ENCODE measurements at places on chromosomes 5 and 9.

- DNase-seq: no peak
These were observed 268.2 kb downstream of the BRINP1 start for GRCh38 chr9:119101048-119101447.

DNA sequence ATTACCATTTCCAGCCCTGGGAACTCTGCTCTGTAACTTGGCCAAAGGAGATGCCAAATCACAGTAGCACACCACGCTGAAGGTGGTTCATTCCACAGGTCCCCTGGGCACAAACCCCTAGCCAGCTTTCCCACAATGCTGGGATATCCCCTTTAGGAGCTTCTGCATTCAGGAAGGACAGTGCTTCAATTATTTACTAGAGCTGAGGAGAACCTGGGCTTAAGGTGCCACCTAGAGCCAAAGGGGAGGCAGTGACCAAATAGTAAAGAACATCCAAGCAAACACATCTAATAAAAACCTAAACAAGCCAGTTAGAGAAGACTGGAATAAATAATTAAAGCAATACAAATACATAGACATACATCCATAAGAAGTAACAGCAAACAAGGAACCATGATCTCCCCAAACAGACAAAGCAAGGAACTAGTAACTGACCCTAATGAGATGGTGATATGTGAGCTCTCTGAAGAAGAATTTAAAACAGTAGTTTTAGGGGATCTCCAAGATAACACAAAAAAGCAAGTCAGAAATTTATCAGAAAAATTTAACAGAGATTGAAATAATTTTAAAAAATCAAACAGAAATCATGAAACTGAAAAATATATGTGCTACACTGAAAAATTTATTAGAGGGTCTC lies 14.6 kb downstream of the KIF4B start:
- no peak for DNase-seq

DNA sequence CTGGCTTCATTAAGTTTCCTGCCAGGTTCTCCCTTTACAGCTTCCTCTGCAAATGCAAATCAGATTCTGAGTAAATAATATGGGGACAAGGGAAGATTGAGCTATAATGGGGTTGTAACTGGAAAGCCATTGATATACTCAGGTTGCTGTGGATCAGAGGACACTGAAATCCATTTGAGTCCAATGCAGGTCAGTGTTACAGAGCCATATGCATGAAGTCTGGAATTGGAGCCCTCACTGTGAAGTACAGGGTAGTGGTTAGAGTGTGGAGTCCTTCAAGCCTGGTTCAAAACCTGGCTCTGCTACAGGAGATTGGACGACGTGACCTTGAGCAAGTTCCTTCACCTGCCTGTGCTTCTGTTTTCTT lies 48.7 kb downstream of the TIMD4 start:
- no peak for DNase-seq

GRCh38 chr9:1216532-1216931 lies 166.4 kb downstream of the DMRT2 start:
- DNase-seq: no peak

GRCh38 chr5:174303035-174303434 lies 257.5 kb downstream of the NSG2 start:
- DNase-seq: no peak

DNA sequence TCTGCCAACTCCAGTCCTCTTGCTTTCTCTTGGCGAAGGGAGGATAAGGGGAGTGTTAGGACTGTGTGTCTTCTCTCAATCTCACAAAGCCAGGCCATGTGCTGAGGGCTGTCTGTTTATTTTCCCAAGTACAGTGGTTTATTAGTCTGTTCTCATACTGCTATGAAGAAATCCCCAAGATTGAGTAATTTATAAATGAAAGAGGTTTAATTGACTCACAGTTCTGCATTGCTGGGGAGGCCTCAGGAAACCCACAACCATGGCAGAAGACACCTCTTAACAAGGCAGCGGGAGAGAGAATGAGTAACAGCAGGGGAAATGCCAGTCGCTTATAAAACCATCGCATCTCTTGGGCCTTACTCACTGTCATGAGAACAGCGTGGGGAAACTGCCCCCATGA lies 36.2 kb upstream of the CKS2 start:
- no peak for DNase-seq

- DNase-seq: no peak
These were observed 348.1 kb upstream of the WWC1 start for GRCh38 chr5:167943343-167943742.

GRCh38 chr5:147517383-147517782 lies 7.5 kb upstream of the DPYSL3 start:
- DNase-seq: no peak

GRCh38 chr9:136978073-136978864 lies 965 bp downstream of the PTGDS start:
- peak; percentile 75 for DNase-seq

- no peak for DNase-seq
These were observed 51.2 kb downstream of the DIAPH1 start for GRCh38 chr5:141567513-141568117.

- no peak for DNase-seq
These were observed 55.0 kb downstream of the WWC1 start for GRCh38 chr5:168346417-168346816.

DNA sequence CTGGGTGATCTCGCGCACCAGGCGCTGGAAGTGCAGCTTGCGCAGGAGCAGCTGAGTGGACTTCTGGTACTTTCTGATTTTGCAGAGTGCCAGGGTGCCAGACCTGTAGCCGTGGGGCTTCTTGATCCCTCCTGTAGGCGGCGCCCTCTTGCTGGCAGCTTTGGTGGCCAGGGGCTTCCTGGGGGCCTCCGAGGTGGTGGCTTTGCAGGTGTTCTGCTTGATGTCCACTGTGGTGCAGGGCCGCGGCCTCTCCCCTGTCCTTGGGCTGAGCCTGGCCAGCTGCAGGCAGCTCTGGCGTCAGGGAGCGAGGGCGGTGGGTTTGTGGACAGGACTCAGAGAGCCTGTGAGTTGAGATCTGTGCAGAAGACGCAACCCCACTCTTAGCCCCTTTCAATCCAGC lies 36.1 kb downstream of the TAF11L14 start:
- DNase-seq: no peak

GRCh38 chr5:156405988-156406387 lies 79.0 kb downstream of the SGCD start:
- DNase-seq: no peak

- no peak for DNase-seq
These were observed 701 bp upstream of the LMX1B start for GRCh38 chr9:126612813-126613641.

DNA sequence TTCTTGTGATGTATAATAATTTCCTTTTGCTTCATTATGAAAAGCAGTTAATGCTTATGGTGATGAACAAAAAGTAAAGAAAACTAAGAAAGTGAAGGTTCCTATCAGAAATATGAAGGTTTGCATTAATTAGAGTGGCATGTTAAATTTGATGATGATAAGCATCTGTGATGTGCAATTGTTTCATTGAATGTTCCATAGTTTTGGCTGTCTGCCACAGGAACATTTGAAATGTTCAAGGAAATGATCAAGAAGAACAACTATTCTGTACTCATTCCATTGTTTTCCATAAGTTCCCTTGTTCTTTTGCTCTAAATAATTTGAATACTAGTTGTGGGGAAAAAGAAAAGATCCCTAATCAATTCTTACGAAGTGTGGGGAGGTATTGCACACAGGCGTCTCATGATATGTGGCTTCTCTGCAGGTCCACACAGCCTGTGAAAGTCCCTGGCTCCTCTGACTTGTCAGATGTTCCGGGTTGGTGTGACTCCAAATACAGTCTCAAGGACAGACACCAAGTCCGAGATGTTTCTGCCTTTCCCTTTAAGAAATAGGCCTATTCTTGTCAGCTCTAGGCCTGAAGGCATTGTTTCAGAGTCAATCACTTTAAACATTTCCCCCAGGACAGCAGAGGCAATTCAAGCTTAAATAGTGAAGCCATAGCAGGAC lies 152.6 kb upstream of the MAST4 start:
- no peak for DNase-seq

GRCh38 chr9:3931058-3931457 lies 368.8 kb downstream of the GLIS3 start:
- no peak for DNase-seq

- no peak for DNase-seq
These were observed 42.5 kb downstream of the KLF4 start for GRCh38 chr9:107447081-107447480.

DNA sequence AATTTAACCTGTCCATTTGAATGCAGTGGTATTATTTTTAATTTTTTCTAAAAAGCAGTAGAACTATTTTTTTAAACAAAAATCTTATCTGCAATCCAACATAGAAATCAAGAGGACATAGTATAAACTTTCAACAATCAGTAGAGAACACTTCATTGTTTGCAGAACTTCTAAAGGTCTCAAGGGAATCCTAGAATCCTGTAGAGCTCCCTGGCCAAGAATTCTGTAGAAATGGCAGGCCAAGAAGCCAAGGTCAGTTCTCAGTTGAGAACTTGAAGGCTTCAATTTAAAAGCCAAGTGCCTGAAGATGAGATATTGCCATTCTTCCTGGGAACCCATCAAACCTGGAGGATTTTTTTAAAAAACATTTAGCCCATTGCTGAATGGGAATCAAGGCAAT lies 199.2 kb upstream of the KLF4 start:
- no peak for DNase-seq

GRCh38 chr9:87602933-87603643 lies 105.4 kb downstream of the DAPK1 start:
- no peak for DNase-seq

DNA sequence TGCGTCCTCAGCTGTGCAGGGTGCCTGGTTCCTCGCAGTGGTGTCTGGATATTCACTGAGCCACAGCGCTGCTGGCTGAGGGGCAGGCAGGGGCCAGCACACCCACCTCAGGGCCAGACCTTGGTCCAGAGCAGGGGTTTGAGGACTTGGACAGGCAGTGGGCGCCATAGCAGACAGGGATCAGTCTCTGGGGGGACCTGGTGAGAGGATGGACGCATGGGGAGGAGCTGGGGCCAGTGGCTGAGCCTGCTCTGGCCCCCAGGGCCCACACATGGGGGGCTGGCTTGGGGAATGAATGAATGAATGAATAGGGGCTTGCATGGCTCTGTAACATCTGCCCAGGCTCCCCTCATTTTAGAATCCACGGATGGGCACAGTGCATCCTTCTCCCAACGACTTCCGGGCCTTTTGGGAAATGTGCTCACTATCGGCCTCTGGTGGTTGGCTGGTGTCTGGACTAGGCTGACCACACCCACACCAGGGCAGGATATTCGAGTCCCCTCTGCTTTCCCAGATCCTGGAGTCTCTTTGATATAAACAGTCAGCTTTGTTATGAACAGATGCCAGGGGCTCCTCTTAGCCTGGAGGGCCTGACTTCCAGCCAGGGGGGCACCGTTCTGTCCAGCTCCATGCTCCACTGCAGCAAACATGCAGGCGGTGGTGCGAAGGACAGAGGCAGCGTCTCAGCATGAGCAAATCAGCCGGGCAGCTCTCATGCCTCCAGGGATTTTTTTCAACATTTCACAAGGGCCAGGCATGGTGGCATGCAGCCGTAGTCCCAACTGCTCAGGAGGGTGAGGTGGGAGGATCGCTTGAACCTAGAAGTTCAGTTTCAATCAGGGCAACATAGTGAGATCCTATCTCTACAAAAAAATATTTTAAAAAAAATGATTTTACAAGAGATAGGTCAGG lies 62.6 kb downstream of the NEK6 start:
- peak; percentile 47 for DNase-seq

- DNase-seq: no peak
These were observed 45.2 kb upstream of the FCN2 start for GRCh38 chr9:134835448-134835847.

GRCh38 chr9:27205198-27205597 lies 91.8 kb downstream of the EQTN start:
- DNase-seq: no peak

DNA sequence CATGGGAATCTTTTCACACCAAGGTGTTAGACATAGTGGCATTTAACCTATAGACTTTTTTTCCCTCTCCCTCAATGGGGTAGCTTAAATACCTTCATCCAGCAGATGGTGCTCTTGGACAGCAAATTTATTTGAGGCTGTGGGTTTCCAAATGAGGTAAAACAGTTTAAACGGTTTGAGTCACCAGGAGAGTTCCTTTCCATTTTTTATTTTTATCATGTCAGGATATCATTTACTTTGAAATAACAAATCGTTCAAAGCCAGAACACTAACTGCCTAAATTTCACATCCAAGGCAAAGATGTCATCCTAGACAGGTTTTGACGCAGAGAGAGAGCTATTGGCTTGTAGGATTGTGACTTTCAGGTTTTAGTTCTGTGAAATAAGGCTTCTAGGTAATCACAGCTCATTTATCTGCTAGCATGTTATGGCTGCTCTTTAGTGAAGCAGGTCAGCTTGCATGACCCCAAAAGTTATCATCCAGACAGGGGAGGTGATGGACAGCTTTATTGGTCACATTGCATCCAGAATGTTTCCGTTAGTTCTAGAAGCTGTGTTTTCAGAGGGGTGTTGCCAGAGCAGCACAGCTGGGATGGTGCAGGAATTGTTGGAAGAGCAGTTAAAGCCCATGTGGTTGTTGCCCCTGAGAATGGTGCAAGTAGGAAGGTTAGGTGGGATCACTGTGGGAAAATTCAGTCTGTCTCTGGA lies 69.8 kb downstream of the KDM4C start:
- peak; percentile 59 for DNase-seq

- DNase-seq: peak; percentile 6
These were observed 99.7 kb upstream of the MAN2A1 start for GRCh38 chr5:109589986-109590385.

DNA sequence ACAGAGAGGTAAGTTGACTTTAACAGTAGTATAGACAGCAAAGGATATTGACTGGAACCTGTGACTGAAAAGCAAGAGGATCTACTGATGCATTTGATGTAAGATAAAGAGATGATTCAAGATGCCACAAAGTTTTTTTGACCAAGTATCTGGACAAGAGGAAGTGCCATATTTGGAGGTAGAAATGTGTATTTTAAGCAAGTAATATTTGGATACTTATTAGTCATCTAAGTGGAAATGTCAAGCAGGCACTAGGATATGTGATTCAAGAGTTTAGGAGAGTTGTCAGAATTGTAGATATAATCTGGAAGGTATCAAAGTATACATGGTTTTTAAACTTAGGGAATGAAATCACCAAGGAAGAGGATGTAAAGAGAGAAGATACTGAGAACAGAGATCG lies 686.1 kb upstream of the CHD1 start:
- no peak for DNase-seq

DNA sequence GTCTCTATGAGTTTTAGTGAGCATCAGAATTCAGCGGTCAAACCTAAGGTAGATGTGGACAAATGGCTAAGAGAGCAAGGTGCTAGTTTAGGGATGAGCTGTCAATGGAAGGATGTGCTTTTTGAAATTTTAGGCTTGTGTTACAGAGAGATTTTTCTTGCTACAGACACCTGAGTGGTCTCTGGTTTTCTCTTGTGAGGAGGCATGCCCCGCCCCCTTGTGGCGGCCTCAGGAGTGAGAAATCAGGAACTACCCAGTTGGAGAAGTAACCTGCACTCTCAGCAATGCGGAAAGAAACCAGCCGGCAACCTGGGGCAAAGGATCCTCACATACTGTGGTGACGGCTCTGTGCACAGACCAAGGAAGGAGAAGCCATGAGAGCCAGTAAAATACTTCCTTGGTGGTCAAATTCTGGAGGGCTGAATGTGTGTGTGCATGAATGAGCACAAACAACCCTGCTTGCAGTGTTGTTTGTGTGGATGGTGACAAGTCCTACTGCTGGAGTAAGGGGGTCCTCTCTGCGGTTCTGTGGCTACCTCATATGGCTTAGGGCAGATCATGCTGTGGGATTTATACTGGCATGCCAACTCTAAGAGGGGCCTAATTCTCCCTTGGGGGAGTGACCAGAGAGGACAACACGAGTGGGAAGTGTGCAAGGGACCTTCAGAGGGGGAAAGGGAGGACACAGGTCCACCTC lies 16.7 kb upstream of the HSD17B4 start:
- DNase-seq: peak; percentile 73

- DNase-seq: no peak
These were observed 10.3 kb downstream of the CNTFR start for GRCh38 chr9:34579104-34579807.

Measured in activated CD4-positive, alpha-beta T cell treated with anti-CD3 and anti-CD28 coated beads, Interleukin-2, amount 10 ng/mL, durations not matched to agents 7 days and 5 days (primary cell).